ENCODE measurements at places on chromosomes 4 and X.

DNA sequence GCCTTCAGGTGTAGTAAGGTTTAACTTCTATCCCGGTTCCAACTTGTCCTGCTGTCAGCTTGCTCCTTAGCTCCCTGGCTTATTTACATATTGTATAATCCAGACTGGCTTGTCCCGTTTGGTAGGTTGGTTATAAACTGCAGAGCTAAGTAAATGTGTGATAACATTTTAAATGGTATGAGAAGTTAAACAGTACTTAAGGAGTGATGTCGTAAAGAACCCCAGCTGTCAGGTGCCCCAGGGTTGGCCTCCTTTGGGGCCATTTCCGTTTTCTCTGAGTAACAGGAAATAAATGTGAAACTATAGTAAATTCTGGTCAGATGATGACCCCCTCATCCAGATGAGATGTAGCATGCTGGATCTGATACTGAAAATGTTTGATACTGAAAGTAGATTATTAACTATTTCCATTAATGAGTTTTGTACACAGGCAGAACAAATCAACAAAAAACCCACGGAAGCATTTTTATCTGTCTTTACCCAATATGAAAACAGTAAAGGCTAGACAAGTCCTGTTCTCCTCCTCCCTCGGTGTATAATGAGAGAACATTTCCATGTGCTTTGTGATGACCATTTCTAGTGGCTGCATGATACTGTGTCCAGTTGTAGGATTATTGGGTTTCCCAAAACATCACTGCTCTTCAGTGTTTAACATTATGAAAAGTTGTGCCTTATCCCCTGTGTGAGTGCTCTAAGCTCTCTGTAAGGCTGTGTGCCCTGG lies 22.4 kb downstream of the GAB1 start:
- DNase-seq = no peak

GRCh38 chrX:92260102-92260501 lies 480.9 kb downstream of the PCDH11X start:
- DNase-seq = no peak

DNA sequence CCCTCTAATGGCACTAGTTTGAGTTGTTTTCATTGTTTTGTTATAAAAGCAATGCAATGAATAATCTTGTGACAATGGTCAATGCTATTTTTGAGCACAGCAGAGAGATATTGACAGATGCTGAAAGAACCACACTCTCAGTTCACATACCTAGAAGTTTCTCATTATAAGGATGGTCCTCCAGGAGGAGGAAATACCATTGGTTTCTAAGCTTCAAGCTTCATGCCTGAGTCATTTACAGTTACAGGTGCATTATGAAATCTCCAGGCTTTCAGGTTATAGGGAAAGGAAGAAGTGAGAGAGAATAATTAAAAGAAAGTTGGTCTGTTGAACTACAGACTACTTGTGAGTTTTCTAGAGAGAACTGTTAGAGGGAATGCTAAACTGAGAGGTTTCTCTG lies 75.3 kb downstream of the PWWP3B start:
- DNase-seq = no peak

DNA sequence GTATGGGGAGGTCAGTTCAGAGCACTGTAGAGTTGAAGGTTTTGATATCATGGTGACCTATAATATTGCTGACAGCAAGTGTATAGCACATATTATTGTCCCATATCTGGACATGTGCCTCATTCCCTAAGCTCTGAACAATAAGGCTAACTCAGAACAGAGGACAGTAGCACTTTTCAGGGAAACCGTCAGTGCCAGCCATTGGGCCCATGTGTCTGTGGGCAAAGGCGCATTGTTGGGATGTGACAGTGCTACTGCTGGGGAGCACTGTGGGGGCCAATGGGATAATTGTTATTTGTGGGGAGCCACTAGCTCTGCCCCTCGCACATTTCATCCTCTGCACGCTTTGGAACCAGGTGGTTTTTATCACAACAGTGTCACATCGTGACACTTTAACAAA lies 136.2 kb downstream of the ELOVL6 start:
- DNase-seq = no peak

GRCh38 chr4:110310795-110311194 lies 112.4 kb upstream of the ELOVL6 start:
- DNase-seq = no peak

DNA sequence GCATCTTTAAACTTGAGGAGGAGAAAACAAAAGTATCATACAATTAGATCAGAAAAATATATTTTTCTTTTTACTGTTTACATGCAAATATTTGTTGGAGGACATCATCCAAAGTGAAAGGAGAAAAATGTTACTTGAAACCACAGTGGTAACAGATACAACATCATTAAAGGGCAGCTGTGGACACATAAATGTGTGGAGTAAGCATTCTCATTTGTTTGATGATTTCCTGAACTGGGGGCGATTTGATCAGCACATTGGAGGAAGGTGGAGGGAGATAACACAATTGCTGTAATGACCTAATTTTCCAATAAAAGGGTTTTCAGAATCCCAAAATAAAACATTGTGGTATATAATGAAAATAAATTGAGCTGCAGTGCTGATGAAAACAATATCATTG lies 314.5 kb upstream of the HS3ST1 start:
- DNase-seq = no peak

DNA sequence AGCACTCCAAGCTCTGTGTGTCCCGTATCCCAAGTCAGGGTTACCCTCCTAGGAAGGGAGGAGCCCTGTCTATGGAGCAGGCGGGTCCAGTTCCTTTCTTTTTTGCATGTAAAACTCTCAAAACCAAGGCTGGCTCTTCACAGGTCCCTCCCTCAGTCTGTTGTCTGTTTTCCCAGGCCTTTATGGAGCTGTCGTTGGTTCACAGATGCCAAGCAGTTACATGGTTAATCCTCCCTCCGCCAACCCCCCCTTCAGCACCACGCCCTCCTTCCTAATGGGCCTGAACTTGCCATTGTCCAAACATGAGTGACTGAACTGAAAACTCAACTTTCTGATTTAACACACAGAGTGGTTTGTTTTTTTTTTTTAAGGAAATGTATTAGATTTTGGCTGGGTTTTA lies 148.3 kb downstream of the STOX2 start:
- DNase-seq = no peak

GRCh38 chr4:127631420-127631819 lies 1.3 kb upstream of the INTU start:
- no peak for DNase-seq

- no peak for DNase-seq
These were observed 40.4 kb downstream of the GPC4 start for GRCh38 chrX:133374874-133375387.

DNA sequence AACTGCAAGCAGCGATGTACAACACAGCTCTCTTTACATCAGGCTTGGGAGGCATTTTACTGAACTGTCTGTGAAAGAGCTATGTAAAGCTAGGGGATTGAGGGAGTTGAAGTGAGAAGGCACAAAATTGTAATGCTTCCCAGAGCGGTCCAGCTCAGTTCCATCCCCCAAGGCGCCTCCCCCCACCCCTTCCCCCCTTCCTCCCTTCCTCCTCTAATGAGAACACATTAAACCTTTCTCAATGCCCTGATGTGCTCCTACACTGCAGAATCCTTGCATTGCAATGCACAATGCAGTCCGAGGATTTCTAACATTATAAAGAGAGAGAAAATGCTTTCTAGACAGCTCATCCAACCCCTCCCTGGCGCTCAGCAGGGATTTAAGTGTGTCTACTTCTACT lies 73.9 kb downstream of the CXXC4 start:
- DNase-seq = no peak

DNA sequence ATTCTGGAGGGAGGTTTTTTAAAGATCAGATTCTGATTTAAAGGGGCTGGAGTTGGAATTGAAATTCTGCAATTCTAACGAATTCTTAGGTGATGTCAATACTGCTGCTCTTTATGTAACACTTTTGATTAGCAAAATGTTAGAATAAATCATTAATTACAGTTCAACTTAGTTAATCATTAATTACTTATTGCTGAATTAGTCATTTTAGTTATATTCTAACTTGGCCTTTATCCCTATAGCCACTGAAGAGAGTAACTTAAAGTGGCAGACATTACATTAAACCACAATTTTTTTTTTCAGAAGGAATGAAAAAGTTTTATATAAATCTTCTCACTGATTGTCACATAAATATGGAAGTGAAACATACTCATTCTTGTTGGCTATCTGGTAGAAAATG lies 206.6 kb upstream of the ITM2A start:
- DNase-seq = no peak

DNA sequence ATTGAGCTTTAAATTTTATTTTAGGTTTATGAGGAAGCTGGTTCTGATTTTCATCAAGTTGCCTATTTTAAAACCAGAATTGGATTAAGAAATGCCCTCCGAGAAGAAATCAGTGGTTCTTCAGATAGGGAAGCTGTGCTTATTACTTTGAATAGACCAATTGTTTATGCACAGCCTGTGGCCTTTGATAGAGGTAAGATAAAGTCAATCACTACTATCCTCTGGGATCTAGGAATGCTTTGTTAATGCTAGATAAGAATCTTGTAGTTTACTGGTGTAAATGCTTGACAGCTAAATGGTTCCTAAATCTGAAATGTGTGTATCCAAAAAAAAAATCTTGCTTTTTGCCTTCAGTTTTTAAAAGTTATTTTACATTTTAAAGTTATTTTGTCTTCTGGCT lies 73.0 kb upstream of the ADAD1 start:
- DNase-seq = no peak

- DNase-seq = no peak
These were observed 64.6 kb downstream of the ENPEP start for GRCh38 chr4:110540581-110540980.

GRCh38 chrX:141468940-141469339 lies 115.6 kb downstream of the SPANXA1 start:
- no peak for DNase-seq

DNA sequence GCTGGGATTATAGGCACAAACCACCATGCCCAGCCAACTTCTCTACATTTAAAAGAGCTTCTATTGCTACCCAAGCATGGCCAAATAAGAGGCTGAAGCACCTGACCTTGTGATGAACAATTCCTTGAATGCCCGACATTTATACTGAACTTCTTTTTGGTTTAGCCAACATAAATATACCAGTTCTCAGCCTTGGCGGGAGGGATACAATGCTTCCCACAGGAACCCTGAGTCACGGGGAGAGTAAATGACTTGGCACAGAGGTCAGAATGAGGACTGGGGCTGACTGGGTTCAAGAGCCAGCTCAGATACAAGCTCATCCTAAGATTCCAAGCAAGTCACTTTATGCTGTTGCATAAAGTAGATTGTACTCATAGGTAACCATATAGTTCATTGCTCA lies 6.1 kb downstream of the HOPX start:
- no peak for DNase-seq

GRCh38 chrX:7447801-7448499 lies 300.0 kb upstream of the PUDP start:
- DNase-seq = no peak

- no peak for DNase-seq
These were observed 103.4 kb downstream of the DDIT4L start for GRCh38 chr4:100086766-100087431.

DNA sequence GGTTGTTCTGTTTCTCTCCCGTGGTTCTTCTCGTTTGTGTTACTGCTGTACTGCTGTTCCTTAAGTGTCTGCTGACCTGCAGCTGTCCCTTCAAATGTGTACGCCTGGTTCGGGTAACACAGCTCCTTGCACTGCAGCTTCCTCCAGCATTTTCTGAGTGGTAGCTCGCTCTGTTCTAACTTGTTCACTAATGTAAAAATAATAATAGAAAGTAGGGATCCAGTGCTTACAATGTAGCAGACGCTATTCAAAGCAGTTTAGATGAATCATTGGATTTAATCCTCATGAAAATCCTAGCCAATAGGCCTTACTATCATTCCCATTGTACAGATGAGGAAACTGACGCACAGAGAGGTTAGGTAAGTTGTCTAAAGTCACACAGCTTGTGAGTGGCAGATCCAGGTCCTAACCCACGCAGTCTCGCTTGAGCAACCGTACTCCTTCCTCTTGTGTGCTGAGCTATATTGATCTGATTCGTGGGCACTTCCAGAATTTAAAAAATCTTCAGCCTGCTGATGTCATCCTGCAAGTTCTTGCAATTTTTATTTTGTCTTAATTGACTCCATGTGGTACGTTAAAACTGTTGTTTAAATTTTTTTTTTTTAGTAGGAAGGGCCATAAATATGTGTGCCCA lies 448.2 kb upstream of the FAT1 start:
- no peak for DNase-seq

- no peak for DNase-seq
These were observed 59.1 kb downstream of the FBXW7 start for GRCh38 chr4:152476796-152477195.

DNA sequence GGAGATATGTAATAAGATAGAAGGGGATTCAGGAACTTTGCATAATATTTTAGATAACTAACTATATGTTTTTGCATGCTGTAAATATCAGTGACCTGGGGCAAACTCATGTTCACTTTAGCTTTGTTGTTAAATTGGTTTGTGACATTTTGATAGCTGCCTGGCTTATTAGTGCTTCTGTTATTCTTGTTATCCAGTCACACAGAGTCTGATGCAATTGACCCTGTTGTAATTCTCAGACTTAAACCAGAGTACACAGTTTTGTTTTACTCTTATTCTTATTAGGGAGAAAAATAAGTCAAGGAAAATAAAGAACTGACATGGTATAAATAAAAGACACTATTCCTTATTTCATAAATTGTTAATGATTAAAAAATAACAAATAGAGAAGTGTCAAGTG lies 516.7 kb upstream of the SLIT2 start:
- DNase-seq = no peak

GRCh38 chr4:106160560-106160959 lies 155.4 kb downstream of the TBCK start:
- no peak for DNase-seq
